ENCODE measurements at places on chromosomes 6 and 20.

- DNase-seq, result no peak
These were observed 58.2 kb downstream of the LINC00237 start for GRCh38 chr20:21047981-21048380.

GRCh38 chr6:149031859-149032598 is 285.2 kb downstream of the UST start:
- DNase-seq, result no peak

DNA sequence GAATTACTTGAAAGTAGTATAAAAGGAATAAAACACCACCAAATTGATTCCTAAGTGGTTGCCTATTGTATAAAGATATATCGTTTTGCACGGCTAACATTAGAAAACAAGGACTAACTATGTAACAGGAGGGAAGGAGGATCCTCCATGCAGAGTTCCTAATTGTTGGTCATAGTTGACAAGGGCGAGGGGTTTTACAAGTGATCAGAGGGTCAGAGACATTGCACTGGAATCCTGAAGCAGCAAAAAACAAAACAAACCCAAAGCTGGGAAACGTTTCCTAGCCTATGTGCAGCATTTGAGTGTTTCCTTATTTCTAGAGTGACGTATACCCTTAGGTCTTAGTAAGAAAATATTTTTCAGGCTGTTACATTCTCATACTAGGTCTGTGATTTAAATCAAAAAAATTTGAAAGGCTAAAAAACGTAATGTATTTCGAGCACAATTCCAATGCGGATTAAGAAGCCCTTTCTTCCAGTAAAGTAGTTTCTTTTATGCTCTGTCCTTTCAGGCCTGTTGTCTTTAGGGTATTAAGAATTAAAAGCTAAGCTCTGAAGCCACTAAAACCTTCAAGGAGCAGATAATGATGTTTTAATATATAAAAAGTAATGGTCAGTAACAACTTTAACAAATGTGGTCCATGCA is 373.8 kb upstream of the MMS22L start:
- DNase-seq, result no peak

GRCh38 chr6:126385536-126385935 is 45.6 kb downstream of the CENPW start:
- no peak for DNase-seq

DNA sequence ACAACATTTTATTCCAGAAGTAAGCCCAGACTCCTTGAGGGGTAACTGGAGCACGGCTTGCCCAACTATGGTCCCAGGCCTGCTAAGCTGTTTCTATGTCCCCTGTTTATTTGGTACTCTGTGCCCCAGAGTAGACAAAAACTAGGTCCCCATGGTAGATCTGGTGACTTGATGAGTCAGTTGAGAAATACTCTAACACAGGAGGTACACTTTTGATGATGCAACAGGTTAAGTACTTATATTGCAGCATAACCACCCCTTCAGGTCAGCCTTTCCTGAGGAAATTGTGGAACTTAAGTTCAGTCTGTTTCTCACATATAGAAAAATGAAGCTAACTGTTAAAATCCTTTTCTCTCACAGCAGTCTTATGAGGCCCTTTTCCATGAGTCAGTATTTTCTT is 19.6 kb downstream of the TTPAL start:
- no peak for DNase-seq

GRCh38 chr6:156803353-156803752 is 26.2 kb downstream of the ARID1B start:
- no peak for DNase-seq

GRCh38 chr6:158103228-158103627 is 64.8 kb downstream of the SERAC1 start:
- DNase-seq, result no peak

- peak; percentile 59 for DNase-seq
These were observed 21.3 kb upstream of the HFE start for GRCh38 chr6:26065952-26066380.

GRCh38 chr20:58073945-58074856 is 154.3 kb downstream of the ANKRD60 start:
- no peak for DNase-seq

DNA sequence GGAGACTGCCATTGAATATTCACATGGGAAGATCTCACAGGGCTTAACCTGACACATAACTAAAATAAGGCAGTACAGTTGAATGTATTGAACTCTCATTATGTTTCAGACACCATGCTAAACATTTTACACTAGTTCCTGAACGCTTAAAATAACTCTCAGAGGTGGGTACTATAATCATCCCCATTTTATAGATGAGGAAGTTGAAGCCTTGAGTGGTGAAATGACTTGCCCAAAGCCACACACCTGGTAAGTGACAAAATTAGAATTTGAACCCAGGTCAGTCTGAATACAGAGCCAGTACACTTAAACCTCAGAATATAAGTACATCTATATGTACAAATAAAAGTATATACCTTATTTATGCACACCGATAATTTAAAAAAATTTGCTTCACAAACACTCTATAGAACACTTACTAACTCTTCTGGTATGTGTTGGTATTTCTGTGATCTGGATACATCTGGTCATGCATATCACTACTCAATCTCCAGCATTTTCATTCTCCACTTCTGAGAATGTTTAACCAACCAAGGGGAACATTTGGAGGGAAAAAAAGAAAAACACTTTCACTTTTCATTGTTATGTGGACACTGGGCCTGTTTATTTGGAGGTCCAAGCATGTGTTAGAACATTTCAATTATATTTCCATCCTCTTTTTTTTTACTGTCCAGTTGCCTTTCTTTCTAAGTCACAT is 4.6 kb upstream of the BICRAL start:
- no peak for DNase-seq

GRCh38 chr6:136639702-136640101 is 89.5 kb upstream of the MAP7 start:
- no peak for DNase-seq

DNA sequence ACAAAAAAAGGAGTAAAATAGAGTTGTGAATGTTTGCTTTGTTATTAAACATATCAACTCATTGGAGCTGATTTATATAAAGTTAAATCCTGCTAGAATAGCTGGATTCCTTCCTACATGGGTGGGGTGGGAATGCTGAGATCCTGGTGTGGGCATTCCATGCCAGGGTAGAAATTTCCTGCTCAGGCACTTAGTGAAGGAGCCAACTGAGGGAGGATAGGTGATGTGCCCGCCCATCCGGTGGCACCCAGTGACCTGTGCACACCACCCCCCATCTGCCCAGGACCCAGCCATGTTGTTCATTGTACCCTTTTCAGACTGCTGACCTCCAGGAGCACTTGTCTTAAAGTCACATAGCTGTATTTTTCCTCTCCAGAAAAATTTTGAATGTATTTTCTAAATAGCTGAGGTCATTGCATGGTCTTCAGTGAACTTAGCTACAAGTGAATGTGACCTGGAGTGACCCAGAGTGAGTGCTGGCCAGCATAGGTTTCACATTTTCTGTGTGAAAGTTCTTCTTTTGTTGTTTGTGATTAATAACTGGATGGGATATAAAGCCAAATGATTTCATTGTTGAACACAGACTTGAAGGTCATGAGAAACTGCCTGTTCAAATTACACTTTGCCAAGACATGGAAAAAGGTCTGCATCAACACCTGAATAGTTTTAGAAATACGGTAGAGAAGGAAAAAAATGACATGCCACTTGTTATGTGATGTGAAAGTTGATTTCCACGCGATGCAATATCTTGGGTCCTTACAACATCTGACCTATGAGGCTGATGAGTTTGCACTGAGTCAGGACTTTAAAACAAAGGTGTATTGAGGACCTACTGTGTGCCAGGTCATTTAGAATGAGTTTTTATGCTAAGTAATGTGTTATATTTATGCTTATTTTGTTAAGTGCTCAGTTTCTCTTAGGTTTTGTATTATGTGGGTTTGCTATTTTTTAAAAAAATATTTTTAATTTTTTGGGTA is 77.2 kb downstream of the UTRN start:
- DNase-seq, result no peak

- no peak for DNase-seq
These were observed 41.2 kb upstream of the CHRNA4 start for GRCh38 chr20:63402181-63402859.

GRCh38 chr6:159926542-159927203 is 35.9 kb downstream of the MAS1 start:
- DNase-seq, result no peak

- DNase-seq, result no peak
These were observed 7.1 kb downstream of the RAMACL start for GRCh38 chr6:166579237-166579850.

- DNase-seq, result no peak
These were observed 270.2 kb downstream of the SMOC2 start for GRCh38 chr6:168711049-168711640.

- no peak for DNase-seq
These were observed 43.7 kb downstream of the APCDD1L start for GRCh38 chr20:58471193-58472164.

DNA sequence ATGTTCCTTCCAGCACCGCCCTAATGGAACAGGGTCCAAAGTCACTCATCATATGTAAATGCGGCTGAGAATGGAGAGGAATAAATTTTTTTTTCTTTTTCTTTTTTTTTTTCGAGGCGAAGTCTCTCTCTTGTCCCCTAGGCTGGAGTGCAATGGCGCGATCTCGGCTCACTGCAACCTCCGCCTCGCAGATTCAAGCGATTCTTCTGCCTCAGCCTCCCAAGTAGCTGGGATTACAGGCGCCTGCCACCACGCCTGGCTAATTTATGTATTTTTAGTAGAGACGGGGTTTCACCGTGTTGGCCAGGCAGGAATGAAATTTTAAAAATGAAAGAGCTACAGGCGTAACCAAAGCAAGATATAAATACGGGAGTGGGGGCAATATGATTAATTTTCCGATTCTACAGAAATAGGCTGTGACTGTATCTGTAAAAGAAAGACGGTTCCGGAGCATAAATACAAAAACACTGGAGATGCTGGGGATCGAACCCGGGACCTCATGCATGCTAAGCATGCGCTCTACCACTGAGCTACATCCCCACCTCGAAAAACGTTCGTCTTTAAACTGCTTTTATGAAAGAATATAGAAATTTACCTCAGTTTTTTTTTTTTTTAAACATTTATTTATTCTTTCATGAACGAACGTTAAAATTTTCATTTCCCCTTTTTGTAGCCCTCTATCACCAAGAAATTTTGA is 132.2 kb downstream of the GPX5 start:
- no peak for DNase-seq

- no peak for DNase-seq
These were observed 306.4 kb upstream of the RNF217 start for GRCh38 chr6:124655866-124656265.

All from amniotic stem cell (primary cell).